ENCODE measurements at places on chromosomes 13 and 19.
A peak's percentile ranks its signal among the peaks of the same experiment; 100 is the strongest.

DNA sequence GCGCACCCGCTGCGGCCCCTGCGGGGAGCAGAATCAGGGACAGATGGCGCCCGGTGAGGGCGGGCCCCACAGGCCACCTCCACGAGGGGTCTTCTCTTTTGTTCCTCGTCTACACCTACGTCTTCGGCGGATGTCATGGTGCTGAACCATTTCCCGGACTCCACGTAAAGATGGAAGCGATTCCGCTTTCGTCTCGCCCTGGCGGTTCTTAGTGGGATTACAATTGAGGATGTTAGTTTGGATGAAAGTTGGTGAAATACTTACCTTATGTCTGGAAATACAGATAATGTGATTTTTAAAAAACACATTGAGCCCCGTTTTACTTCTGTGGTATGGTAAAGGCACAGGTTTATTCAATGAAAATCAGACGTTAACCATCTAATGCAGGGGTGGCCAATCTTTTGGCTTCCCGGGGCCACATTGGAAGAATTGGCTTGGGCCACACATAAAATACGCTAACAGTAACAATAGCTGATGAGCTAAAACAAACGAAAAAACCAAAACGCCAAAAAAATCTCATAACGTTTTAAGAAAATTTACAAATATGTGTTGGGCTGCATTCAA lies 1.4 kb upstream of the ZMYM5 start:
- DNase-seq, result no peak

GRCh38 chr13:45917019-45917418 lies 65.5 kb upstream of the SIAH3 start:
- no peak for DNase-seq

- no peak for DNase-seq
Observed at GRCh38 chr19:16571822-16572331, 338 bp downstream of the SLC35E1 start.

DNA sequence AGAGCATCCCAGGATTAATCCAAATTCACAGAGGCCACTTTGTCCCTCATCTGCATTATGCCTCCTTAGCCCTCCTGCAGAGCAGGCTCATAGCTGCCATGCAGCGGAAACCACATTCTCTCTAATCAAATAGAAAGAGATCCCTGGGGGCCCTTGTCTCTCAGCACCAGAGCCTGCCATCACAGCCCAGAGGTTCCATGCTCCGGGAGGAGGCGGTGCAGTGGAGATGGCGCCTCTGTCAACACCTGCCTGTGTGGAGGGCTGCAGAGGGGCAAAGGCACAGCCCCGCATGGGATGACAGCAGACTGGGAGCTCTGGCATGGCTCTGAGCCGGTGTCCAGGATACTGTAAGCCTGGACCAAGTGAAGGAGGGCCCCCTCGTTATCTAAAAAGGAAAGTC lies 111.3 kb downstream of the SLC7A1 start:
- DNase-seq, result no peak

DNA sequence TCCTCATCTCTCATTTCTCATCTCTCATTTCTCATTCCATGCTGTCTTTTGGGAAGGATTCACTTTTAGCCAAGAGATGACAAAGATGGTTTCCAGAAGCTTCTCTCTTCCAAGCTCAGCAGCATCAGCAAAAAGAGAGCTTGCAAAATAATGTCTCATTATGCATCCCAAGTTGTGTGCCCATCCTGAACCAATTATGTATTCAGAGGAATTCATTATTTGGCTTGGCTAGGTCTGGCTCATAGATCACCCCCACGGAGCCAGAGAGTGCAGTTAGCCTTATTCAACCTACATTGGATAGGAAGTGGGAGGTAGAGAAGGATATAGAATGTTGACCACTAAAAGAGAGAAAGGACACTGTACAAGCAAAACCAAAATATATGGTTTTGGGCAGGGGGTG lies 5.4 kb upstream of the OLFM2 start:
- no peak for DNase-seq

DNA sequence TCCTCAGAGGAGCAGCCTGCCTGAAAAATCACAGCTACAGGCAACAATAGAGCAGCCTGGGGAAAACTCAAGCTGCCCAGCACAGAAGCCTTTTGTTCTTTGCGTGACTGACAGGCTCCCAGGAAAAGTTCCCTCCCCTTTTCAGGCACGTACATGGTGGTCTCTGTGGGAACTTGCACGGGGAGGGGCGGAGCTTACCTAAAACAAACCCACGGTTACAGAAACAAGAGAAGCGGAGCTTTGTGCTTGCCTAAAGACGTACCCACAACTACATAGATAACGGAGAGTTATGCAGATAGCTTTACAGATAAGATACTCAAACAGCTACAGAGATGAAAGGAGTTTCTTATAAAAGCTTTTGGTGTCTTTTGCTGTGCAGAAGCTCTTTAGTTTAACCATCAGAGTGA lies 11.4 kb downstream of the ETFB start:
- DNase-seq, result no peak

- no peak for DNase-seq
Observed at GRCh38 chr13:82115391-82115790, 1766.9 kb downstream of the SLITRK1 start.

DNA sequence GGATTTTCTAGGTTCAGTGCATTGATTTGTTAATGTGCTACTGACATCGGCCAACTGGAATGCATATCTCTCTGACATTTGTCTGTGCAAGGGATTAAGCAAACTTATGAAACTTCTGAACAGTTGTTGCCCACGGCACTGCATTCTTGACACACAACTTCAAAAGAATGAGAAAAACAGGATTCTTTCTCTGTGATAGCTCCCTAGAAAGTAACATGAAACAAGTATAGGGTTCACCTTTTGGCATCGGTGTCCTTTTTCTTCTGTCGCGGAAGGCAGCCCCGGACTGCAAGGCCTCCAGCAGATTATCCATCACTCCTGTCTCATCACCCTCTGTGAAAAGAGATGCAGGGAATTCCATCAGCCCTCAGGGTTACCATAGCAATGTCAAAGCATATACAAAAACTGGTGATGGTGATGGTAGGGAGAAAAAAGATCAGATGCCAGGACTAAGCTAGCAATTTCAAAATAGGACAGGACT lies 389.2 kb downstream of the DIAPH3 start:
- no peak for DNase-seq

DNA sequence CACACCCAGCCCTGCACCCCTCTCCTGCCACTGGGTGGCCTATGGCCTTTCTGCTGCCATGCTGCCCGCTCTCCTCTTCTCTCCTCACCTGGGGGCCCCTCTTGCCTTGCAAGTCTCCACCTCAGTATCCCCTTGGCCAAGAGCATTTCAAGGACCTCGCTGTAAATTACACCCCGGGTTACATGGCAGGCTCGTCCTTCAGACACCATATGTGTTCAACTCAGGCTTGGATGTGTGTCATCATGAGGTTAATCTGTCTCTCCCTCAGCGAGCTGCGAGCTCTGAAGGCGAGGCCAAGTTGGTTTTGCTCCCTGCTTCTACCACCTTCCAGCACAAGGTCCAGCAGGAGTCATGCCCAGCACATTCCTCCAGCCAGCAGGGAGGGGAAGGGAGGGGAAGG lies 74.8 kb upstream of the TM9SF2 start:
- DNase-seq, result no peak

- DNase-seq, result peak; percentile 78
Observed at GRCh38 chr19:3125900-3126524, 9.8 kb upstream of the GNA15 start.

DNA sequence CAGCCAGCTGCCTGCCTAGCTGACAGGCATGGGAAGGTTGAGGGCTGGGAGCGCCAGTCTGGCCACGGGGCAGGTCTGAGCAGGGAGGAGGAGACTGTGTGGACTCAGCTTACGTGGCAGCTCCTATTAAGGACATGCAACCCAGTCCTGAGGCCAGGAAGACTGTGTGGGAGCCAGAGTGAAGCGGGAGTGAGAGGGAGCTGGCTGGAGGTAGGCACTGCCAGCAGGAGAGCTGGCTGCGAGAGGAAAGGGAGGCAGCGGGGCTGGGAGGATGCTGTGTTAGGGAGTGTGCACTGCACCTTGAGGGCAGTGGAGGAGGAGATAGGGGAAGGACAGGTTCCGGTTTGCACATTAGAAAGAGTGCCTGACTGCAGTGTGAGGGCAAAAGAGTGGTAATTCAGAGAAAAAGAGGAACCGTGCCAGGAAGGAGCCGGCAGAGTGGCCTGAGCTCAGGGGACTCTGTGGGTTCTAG lies 99.2 kb downstream of the SLC7A1 start:
- no peak for DNase-seq

DNA sequence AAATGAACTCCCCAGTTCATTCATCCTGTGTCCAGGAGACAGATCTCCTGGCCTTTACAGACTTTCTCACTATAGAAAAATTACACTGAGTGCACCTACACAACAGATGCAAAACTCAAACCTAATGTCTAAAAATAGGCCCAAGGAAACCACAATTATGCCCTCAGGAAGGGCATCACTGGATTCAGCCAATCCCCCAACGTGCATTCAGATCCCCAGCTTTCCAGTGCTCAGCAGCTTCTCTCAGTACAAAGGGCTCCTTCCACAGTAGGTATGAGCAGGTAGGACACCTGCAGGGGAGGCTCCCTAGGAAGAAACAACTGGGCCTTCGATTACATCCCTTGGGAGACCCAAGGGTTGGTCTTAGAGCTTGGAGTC lies 2.1 kb downstream of the ZNF709 start:
- no peak for DNase-seq

- DNase-seq, result no peak
Observed at GRCh38 chr13:113608967-113609533, 24.5 kb downstream of the TFDP1 start.

DNA sequence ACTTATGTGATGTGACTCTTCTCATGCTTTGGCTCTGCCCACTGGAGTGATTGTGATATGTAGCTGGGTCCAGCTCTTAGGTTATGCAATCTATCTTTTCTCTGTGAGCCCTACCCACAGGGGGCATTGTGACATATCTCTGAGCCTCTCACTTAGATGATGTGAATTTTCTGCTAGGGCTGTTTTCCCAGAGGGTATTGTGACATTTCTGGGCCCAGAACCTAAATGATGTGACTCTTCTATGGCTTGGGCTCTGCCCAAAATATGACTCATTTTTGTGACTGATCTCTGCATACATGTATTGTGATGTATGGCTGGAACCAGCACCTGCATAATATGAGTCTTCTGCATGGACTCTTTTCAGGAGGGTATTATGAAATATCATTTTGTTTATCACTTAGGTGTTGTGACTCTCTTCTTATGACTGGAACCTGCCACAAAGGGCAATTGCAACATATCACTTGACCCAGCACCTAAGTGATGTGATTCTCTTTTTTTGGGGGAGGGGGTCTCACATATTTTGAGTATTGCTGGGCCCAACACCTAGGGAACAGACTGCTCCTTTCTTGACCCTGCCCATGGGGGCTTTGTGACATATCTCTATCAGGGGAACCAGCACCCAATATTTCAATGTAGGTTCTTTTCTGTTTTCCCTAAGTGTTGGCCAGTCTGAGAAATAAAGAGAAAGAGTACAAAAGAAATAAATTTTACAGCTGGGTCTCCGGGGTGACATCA lies 12.1 kb upstream of the ZNF254 start:
- no peak for DNase-seq

DNA sequence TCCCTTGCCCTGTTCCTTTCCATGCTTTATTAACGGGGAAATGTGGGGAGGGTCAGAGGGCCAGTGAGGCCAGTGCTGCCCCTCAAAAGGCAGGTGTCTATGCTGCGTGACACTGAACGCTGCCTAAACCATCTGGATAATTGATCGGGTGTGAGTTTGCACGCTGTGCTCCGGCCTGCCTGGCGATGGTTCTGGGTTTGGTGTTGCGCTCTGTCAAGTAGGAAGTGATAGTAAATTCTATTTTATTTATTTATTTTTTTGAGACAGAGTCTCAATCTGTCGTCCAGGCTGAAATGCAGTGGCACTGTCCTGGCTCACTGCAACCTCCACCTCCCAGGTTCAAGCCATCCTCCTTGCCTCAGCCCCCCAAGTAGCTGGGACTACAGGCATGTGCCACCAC lies 86.5 kb downstream of the ATP11A start:
- DNase-seq, result no peak

GRCh38 chr13:104823071-104823470 lies 1712.4 kb downstream of the EFNB2 start:
- DNase-seq, result no peak

DNA sequence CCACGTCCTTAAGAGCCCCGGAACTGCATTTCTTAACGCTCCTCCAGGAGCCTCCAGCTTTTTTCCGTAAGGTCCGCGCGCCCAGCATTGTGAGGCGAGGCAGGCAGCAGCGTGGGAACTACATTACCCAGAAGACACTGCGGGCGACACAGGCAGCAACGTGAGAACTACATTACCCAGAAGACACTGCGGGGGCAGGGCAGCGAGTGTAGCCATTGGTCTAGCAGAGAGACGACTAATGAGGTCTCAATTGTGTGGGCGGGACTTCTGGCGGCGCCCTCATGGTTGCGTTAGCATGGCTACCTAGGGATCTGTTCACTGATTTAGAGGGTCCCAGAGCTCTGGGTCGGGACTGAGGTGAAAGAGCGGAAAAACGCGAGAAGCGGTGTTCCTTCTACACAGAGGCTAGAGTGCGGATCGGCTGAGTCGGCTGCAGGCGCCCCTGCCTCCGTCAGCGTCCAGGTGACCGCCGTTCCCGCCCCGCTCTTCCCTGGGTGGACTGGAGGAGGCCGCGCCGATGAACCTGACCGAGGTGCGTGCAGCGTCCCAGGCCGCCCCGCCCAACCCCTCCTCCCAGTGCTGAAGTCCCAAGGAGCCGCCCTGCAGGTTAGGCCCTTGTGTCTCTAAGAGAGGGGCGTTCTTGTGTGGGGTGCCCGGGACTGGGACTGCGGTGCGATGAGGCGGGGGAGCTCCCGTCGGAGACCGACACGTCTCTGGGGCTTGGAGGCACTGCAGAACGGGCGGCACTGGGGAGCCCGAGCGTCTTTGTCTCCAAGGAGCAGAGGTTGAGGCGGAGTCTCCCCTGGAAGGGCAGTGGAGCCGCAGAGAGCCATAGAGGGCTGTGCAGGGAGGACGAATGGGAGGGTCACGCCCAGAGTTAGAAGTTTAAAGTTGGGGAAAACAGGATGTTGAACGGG lies at the start of gene ZNF749:
TSS of gene ZNF749 (plus strand) at position 264 of the 917 bp plus-strand sequence. CDS start at position 518, 254 bp downstream.
- peak; percentile 86 for DNase-seq

GRCh38 chr13:98786023-98786422 lies 33.6 kb upstream of the SLC15A1 start:
- DNase-seq, result no peak
